ENCODE measurements at places on chromosomes 1 and 21. TPM values are rescaled to one million over a fixed set of nuclear protein-coding genes. Genes with fewer than 3 reads are reported as not detected.

DNA sequence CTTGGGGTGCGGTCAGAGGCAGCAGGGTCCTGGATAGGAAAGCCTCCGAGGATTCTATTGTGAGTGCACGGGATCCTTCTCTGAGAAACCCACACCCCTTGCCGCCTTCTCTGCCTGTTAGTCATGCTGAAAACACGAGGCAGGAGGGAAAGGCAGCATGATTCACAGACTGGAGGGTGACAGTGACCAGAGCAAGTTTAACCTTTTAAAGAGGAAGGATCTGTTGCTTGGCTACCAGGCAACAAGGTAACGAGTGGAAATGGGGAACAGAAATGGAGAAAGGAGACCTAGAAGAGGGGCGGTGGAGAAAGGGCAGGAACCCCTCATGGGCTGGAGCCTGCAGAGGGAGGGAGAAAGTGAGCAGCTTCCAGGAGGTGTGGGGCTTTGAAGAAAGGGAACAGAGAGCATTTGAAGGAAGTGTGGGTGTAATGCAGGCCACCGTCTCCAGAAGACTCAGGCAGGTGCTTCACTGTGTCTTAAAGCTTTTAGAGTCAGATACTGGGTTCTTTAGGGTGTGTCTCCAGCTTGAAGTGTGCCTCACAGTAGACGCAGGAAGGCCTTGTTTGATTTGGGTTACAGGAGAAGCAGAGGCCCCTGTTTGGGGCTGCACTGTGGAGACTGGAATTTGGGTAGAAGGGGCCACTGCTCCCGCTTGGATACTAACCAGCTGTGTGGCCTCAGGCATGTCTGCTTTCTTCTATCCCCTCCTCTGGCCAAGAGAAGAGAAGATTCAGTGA lies 19.1 kb downstream of the OPTC start:
- no peak for DNase-seq

GRCh38 chr1:26027716-26028489 lies 6.3 kb downstream of the EXTL1 start:
- DNase-seq: no peak

The PAPPA2 gene
- 0.17 TPM for total RNA-seq

GRCh38 chr1:7912743-7913557 lies 27.7 kb downstream of the TNFRSF9 start:
- no peak for DNase-seq

The CD1B gene
- total RNA-seq: not detected

DNA sequence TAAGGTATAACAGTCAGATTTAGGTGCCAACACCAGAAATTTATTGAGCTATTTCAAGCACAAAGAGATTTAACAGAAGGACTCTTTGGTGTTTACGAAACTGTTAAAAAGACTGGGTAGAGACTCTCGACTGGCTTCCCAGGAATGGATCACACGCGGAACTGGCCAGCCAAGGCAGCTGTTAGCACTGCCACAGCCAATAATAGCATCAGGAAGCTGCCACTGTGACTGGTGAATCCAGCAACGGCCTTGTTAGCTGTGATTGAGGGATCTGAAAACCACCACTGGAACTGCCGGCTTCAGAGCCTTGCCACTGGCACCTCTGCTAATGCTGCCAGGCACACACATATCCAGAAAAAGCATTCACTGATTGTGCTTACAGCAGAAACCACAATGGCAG lies 10.6 kb upstream of the SIM2 start:
- DNase-seq: no peak

The SLAMF6 gene
- not detected for total RNA-seq

GRCh38 chr1:35556484-35557117 lies 602 bp downstream of the KIAA0319L start:
- no peak for DNase-seq

DNA sequence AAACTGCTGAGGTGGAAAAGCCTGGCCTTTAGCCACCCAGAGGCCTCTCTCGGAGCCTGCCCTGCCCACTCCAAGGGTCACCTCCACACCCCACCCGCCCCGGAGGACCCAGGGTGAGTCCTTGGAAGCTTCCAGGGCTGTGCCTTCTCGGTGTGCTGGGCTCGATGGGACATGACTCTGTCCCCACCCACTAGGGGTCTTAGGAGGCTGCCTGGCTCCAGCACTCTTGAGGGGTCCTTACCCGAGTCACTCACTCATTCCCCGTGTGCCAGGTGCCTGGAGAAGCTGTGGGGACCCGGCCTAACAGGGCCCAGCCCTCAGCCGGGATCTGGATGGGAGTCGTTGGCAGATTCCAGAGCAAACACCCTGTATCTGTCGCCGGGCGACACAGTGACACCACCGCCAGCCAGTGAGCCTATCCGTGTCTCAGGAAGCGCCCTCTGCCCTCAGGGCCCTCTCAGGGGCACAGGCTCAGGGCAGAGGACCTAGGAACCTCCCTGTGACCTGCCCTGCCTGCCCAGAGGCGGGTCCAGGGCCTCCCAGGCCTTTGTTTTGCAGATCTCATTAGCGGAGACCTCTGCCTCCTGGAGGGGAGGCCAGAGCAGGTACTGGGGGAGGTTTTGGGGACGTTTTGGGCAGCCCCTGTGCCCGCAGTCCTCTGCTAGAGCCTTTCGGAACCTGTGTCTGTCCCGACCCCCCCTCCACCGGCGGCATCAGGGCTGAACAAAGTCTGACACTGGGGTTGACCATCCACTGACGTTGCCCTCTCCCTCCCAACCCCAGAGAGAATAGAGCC lies 3.1 kb upstream of the PRKCZ start:
- peak; percentile 35 for DNase-seq

GRCh38 chr1:68788762-68789161 lies 291.9 kb upstream of the DEPDC1 start:
- no peak for DNase-seq

The NCMAP gene
- total RNA-seq: not detected

The NEGR1 gene
- total RNA-seq: 0.62 TPM

The PAQR6 gene
- total RNA-seq: 5.0 TPM

DNA sequence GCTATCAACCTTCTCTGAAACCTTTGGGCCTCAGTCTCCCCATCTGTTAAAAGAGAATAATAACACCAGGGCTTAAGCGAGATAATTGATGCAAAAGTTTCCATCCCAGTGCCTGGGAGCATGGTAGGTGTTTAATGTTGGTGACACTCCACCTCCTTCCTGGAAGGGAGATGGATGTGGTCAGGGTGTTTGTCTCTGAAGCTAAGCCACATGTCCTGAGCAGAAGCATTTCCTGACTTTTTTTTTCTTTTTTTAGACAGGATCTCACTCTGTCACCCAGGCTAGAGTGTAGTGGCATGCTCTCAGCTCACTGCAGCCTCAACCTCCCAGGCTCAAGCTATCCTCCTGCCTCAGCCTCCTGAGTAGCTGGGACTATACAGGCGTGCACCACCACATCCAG lies 72.6 kb upstream of the HMGB4 start:
- no peak for DNase-seq

- no peak for DNase-seq
Observed at GRCh38 chr1:117573386-117574023, 32.3 kb upstream of the TENT5C start.

- no peak for DNase-seq
Observed at GRCh38 chr1:169723763-169724162, 10.1 kb downstream of the SELE start.

- no peak for DNase-seq
Observed at GRCh38 chr1:161307892-161308638, 1.7 kb downstream of the MPZ start.

The CAMSAP2 gene
- 28.2 TPM for total RNA-seq

DNA sequence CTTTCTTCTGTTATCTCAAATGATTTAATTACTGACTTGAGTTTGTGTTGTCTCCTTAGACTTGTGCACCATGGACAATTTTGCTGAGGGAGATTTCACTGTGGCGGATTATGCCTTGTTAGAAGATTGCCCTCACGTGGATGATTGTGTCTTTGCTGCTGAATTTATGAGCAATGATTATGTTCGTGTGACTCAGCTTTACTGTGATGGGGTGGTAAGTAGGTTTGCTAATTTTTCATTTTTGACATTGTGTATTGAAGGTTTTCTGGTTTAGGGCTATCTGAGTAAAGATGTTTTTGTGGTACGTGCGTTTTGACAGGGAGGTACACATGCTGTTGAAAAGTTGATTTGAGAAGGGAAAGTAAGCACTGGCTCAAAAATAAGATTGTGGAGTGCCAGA lies 14.1 kb downstream of the TTC3 start:
- peak; percentile 7 for DNase-seq

GRCh38 chr21:43681650-43682049 lies 22.3 kb downstream of the RRP1B start:
- DNase-seq: no peak

The FHAD1 gene
- total RNA-seq: 9.1 TPM

- no peak for DNase-seq
Observed at GRCh38 chr21:39064325-39065012, 118.8 kb downstream of the PSMG1 start.

DNA sequence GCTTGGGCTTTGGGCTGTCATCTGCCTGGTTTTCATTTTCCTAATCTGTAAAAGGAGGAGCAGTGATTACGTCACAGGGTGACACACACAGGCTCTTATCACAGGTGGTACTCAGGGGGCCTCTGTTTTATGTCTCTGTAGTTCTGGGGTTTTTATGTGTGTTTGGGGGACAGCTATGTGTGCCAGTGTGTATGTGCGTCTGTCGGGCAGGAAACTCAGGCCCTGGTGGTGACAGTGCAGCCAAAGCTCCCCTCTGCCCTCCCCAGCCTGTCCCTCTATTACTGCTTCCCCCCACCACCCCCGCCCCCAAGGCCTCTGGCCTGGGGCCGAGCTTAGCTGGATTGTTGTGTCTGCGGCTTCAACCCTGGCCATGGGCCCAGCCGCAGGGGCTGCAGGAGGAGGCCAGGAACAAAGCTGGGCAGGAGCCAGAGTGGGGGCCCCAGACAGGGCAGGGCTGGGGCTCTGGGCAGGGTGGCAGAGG lies 13.3 kb downstream of the MFAP2 start:
- no peak for DNase-seq

The SLC44A5 gene
- total RNA-seq: 25.3 TPM

- no peak for DNase-seq
Observed at GRCh38 chr21:33116676-33117075, 46.7 kb downstream of the OLIG1 start.

DNA sequence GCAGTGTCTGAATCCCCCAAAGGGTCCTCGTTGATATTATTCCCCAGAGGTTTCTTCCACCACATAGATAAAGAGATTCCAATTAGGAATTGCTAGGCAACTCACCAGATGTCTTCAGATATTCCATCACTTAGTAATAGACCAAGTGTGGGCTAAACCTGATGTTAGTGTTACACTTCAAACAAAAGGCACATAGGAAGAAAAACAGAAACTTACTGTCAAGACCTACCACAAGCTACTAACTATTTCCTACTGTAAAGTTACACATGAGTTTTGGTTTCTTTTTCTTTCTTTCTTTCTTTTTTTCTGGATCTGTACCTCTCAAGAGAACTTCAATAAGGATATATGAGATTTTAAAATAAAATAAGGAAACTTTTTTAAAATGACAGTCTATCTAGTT lies 879.1 kb upstream of the NEGR1 start:
- DNase-seq: no peak

Measured in neural progenitor cell (in vitro differentiated cells).